ENCODE measurements at places on chromosomes 2 and 18. TPM values are rescaled to one million over a fixed set of nuclear protein-coding genes. Genes with fewer than 3 reads are reported as not detected.

COMMD1 gene
- 48.9 TPM for total RNA-seq

KCNJ13 gene
- total RNA-seq, result not detected

RIT2 gene
- not detected for total RNA-seq

SIX3 gene
- total RNA-seq, result not detected

TUBA4B gene
- total RNA-seq, result not detected

MYCN gene
- total RNA-seq, result not detected

KLHL41 gene
- 0.13 TPM for total RNA-seq

ADGRF3 gene
- total RNA-seq, result 0.47 TPM

AKAIN1 gene
- total RNA-seq, result not detected

PAIP2B gene
- total RNA-seq, result 0.17 TPM

C2orf66 gene
- total RNA-seq, result not detected

REG3G gene
- total RNA-seq, result not detected

ANKRD30B gene
- 0.13 TPM for total RNA-seq

SLC4A5 gene
- 0.40 TPM for total RNA-seq

ZNF892 gene
- total RNA-seq, result 0.64 TPM

ANKRD62 gene
- total RNA-seq, result not detected

FAM237A gene
- total RNA-seq, result not detected

ST8SIA5 gene
- not detected for total RNA-seq

SLC11A1 gene
- 0.10 TPM for total RNA-seq
